ENCODE measurements at places on chromosomes 4 and X.

GRCh38 chrX:41558531-41558930 is 111.4 kb downstream of the NYX start:
- DNase-seq = no peak

GRCh38 chrX:132561974-132562373 is 73.1 kb upstream of the MBNL3 start:
- no peak for DNase-seq

- no peak for DNase-seq
Observed at GRCh38 chrX:86421771-86422170, 273.5 kb downstream of the DACH2 start.

GRCh38 chr4:3514806-3515501 is 17.3 kb downstream of the LRPAP1 start:
- no peak for DNase-seq

- no peak for DNase-seq
Observed at GRCh38 chr4:182425302-182425701, 182.1 kb downstream of the TENM3 start.

- DNase-seq = no peak
Observed at GRCh38 chr4:107906458-107907100, 24.8 kb upstream of the CYP2U1 start.

DNA sequence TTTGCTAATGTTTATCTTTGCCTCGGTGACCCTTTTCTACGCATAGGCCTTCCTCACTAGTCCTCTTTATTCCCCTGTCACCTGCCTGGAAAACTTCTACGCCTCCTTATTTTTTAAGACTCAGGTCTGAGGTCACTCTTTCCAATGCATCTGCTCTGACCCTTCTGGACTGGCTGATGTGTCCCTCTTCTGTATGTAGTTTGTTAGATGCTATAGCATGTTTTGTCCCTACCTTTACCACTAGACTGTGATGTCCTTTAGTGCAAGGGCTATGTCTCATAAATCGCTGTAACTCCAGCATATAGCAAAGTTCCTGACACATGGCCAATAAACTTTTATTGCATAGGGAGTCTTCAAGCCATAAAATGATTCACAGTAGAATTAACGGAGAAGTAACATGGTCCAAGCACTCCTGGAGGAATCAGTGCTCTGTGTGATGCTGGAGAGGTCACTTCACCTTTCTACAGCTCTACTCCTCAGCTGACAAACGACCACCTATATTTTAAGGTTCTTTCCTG is 872.5 kb upstream of the SLIT2 start:
- no peak for DNase-seq

DNA sequence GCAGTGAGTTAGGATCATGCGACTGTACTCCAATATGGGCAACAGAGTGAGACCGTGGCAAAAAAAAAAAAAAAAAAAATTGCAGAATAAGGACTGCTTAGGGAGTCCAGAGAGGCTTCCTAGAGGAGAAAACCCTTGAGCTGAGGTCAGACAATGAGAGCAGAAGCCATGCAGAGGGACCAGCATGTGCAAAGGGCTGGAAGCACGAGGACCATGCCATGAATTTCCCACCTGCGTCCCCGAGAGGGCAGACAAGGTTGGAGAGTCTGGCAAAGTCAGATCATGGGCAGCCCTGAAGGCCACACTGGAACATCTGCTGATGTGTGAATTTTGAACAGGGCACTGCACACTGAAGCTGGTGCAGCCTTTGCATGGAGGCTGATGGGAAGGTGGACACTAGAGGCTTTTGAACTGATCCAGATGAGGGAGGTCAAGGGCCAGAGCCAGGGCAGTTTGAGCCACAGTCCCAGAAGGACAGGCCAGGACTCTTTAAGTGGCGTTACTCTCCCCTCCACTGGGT is 6.5 kb upstream of the JAKMIP1 start:
- no peak for DNase-seq

DNA sequence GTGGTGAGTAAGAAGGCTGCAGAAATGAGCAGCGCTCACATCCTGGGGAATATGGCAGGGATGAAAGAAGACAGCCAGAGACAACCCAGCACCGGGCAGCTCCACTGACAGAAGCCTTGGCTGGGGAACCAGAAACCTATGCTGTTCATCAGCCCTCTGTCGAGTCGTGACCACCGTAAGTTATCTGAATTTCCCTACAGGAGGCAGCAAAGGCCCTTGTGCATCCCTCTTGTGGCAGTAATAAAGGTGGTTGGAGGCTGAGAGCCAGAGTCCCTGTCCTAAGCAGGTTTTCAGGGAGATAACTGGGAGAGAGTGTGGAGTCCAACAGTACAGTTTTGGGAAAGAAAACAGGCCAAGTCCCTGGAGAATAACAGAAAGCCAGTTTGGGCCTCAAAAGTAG is 194.0 kb upstream of the BOD1L1 start:
- DNase-seq = no peak

DNA sequence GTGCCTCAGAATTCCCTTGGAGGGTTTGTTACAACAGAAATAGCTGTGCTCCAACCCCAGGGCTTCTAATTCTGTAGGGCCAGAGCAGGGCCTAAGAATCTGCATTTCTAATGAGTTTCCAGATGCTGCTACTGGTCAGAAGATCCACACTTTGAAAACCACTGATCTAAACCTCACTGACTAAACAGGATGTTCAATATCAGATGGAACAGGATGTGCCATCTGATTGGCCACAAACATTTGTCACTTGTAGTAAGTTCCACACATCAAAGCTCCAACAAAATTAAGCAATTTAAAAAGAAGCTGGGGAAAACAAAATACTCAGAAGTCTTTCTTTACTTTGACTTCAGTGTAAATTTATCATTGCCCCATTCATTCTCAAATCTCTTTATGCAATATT is 14.3 kb downstream of the CASK start:
- no peak for DNase-seq

DNA sequence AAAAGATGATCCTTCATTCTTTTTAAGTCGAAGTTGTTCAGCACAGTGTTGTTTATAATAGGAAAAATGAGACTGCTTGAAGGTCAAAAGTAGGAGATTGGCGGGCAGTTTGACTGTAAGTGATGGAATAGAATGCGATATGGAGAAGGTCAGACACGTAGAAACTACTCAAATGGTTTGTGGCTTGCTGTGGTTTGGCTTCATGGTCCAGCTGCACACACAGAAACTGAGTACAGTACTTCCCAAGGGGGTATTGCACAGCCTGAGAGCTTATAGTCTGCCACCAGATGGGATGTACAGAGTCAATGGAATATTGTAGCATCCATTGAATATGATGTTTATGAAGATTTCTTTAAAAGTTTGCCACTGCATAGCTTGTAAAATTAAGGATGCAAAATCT is 41.1 kb upstream of the DKK2 start:
- no peak for DNase-seq

GRCh38 chr4:185740471-185740873 is 71.5 kb downstream of the SORBS2 start:
- DNase-seq = no peak

DNA sequence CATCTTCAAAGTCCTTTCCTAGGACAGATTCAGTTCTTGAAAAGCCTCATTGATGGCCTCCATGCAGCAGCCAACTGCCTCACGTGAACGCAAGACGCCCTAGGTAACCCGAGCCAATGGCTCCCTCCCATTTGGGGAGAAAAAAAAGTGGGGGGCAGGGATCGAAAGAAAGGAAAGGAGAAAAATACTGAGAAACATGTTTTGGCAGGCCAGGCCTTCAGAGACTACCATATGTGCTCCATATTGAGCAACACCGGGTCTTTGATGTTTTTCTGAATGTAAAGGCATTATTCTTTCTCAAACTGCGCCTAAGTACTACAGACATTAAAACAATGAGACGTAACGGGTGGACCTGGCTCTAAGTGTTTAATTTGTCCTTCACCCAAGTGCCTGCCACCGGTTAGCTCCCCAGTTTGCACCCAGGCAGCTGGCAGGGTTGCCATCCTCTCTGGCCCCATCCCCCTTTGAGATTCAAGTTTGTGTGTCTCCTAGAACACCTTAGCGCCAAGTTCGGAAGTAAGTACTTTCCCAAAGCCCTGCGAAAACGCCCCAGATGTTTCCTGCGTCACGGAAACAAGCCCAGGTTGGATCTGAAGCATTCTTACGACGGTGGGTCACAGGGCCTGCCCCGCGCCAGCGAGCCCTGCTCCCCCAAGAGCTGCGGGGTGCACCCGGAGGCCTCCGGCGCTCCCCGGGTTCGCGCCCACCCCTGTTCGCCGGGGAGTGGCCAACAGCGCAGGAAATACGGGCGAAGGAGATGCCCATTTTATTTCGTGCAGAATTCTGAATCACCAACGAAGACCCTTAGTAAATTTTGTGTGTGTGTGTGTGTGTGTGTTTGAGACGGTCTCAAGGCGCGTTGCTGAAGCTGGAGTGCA is 30.1 kb downstream of the HAND2 start:
- no peak for DNase-seq

- DNase-seq = no peak
Observed at GRCh38 chrX:31820430-31821210, 748.8 kb upstream of the FTHL17 start.

GRCh38 chr4:114184901-114185300 is 205.5 kb upstream of the ARSJ start:
- DNase-seq = no peak

DNA sequence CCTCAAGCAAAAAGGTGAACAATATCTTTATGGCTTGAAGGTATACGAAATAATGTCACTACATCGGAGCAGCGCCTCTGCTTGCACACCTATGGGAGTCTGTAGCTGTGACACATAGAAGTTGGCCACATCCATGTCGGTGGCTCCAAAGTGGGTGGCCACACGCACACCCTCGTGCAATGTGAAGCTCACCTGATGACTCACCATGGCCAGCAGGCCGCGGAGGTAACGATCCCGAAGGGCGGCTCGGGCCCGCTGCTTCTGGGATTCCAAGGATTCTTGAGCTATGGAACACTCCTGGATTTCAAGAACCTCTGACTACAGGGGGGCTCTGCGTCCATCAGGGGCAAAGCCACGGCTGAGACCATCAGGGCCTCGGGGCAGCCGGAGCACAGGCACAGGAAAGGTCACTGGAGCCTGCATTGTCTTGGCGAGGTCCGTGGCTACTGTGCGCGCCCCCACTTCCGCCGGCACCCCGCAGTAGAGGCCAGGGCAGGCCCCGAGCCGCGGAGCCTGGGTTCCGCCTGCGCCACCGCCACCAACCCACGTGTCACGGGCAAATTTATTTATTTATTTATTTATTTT is 25.2 kb downstream of the NYX start:
- no peak for DNase-seq

- DNase-seq = no peak
Observed at GRCh38 chr4:40262077-40262528, 65.3 kb downstream of the RHOH start.

GRCh38 chr4:6246170-6246634 is 23.4 kb upstream of the WFS1 start:
- no peak for DNase-seq

DNA sequence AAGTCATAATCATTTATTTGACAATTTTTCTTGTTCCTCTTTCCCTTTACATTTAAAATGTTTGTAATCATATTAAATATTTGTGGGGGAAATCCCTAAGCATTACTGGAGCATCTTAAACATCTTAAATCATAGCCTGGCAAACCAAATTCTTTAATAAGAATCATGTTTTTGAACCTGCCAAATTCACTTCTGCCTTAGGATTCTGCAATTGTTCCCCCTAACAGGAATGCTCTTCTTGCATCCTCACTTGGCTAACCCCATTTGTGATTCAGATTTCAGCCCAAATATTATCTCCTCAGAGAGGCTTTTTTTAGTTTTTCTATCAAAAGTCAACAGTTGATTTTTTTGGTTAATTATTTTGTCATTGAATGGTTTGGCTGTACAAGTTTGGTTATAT is 241.1 kb downstream of the MAPK10 start:
- no peak for DNase-seq

DNA sequence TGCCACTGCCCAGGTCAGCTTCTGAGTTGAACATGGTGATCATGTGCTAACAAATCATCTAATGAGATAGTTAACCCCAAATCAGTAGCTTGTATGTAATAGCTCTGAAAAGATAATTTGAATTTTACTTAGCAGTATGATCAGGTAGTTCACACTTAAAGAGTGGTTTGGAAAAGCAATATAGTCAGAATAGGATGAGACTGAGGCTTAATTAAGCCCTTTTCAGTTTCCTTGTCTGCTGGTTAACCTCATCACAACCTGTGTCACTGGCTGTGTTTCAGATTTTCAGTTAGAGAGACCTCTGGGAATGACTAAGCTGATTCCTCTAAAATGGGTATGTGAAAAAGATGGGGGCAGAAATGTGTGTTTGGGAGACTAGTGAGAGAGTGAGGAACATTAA is 38.1 kb downstream of the GPR174 start:
- no peak for DNase-seq

DNA sequence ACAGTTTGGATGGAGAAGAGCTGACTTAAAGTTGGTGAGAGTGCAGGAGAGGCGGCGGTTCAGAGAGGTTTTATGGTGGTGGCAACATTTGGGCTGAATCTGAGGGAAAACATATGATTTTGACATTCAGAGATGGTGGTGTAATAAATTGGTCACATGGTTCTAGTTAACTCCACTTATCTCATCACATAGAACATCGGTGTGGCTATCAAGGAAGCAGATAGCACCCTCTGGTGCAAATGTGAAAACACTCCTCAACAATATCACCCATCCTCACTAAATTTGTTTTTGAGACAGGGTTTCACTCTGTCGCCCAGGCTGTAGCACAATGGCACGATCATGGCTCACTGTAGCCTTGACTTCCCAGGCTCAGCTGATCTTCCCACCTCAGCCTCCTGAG is 28.8 kb downstream of the SUPT20HL2 start:
- no peak for DNase-seq

- DNase-seq = no peak
Observed at GRCh38 chr4:44722001-44722400, 4.4 kb downstream of the GNPDA2 start.

DNA sequence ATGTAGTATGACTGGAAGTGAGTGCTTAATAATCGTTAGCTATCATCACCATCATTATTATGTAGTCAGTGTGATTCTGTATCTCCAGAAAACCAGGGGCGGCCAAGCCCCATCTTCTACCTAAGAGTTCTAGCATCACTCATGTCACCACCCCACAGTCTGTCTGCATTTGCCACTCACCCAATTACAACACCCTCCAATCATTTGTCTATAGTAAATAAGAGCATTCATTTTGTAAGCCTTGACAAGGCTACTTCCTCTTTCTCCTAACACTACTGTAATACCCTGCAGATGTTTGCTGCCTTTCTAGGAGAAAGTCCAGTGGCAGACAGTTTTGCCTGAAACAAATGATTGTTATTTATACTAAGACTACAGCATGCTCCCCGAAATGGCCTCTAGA is 15.8 kb upstream of the IL21 start:
- DNase-seq = no peak

- DNase-seq = no peak
Observed at GRCh38 chrX:57929373-57929772, 19.1 kb upstream of the ZXDA start.

DNA sequence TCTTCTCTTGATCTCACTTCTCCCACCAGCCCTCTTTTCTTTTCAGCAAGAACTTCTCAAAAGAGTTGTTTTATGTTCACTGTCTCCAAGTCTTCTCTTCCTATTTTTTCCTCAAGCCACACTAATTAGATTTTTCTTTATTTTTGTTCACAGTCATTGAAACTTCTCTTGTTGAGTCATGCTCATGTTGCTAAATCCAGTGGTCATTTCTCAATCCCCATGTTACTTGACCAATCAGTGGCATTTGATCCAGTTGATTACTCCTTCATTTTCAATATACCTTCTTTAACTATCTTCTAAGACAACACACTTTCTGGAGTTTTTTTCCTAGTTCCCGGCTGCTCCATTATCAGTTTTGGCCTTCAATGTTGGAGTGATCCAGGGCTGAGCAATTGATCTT is 103.1 kb upstream of the LSM6 start:
- DNase-seq = no peak

All from lower leg skin (tissue), 4 donors.